ENCODE measurements at places on chromosomes 2 and 18.

DNA sequence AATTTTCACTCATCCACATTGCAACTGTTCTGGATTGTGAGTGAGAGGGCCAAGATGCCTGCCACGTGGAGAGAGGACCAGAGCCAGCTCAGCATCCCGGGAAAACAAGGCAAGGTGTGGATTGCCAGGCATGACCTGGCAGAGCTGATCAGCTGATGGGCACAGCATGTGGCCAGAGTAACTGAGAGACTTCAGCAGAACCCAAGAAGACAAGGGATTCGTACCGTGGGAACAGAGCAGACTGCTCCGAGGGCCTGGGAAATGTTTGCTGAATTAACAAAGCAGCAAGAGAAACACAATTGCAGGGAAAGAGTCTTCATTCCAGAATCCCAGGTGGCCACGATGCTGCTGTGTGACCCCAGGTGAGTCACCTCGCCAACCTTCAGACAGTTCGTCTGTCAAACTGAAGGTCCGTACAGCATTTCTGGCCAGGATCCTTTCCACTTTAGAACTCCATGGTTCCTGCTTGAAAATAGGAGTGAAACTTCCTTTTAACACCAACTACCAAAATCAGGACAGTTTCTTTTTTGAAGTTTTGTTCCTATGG is 26.3 kb upstream of the POMC start:
- DNase-seq: no peak

DNA sequence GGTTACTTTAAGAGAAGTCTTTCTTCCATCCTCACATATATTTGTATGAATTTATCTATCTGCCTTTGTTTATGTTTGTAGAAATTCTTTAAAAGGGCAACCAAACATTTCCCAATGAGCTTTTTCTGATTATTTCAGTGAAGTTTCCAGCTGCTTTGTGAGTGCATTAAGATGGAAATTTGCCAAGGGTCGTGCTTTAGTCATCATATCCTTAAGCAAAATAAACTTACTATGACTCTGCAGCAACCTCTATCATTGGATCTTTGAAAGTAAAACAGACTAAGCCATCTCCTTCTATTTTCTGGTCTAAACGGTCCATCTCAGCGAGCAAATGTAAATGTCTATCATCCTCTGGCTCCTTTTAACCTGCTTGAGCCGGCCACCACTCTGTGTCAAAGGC is 489.3 kb downstream of the SOX11 start:
- DNase-seq: no peak

GRCh38 chr2:70469435-70469834 is 84.2 kb downstream of the TGFA start:
- DNase-seq: no peak

DNA sequence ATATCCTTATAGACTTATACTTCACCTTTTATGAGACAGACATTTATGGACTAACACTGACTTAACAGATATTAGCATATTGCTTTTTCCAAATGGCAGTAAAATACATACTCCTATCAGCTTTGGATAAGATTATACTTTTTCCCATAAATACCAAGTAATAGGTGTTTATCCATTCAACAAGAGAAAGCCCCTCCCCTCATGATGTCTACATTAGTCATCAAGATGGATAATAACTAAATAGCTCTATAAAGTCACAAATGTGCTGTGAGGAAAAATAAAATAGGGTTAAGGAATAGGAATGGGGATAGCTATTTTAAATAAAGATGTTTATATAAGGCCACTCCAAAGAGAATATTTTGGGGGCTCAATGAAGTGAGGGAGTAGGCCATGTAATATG is 39.4 kb downstream of the CSRNP3 start:
- DNase-seq: no peak

DNA sequence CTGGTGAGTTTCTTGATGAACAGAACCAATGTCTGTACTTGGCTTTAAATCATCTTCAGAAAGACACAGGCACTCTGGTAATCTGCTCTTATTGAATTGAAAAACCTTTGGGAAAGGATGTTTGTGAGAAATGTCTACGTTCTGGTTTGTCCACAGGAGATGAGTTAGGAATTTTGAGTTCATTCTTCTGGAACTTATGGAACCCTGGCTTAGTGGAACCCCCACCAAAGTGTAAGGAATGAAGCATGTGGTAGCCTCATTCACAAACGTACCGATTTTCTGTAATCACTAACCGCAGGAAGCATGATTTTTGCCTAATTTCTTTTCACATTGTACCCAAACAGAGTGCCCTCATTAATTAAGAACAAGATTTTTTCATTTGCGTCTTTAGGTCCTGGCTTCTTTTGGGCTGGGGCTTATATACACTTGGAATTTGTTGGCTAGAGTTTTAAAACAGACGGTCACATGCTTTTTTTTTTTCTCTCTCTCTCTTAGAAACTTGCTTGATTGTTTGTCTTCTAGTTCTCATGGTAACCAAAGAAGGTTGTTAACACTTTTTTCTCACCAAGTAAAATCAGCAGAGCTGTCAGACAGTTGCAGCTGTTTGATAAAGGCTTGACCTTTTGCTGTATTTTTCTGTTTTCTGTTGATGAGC is 314.1 kb upstream of the THUMPD2 start:
- no peak for DNase-seq

DNA sequence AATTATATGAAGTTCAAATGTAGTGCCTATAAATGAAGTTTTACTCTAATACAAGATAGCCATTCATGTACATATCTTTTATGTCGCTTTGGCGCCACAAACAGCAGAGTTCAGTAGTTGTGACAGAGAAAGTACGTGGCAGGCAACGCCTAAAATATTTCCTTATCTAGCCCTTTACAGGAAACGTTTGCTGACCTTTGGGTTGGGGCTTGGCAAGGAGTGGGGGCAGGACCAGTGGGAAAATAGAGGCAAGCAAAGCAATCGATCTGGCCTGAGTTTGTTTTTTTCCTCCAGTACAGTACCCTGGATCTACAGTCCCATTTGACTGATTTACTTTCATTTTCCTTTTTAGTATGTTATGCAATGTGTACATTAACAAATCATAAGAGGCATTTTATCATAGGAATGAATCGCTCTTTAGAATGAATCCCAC is 13.1 kb downstream of the CCDC68 start:
- DNase-seq: no peak

DNA sequence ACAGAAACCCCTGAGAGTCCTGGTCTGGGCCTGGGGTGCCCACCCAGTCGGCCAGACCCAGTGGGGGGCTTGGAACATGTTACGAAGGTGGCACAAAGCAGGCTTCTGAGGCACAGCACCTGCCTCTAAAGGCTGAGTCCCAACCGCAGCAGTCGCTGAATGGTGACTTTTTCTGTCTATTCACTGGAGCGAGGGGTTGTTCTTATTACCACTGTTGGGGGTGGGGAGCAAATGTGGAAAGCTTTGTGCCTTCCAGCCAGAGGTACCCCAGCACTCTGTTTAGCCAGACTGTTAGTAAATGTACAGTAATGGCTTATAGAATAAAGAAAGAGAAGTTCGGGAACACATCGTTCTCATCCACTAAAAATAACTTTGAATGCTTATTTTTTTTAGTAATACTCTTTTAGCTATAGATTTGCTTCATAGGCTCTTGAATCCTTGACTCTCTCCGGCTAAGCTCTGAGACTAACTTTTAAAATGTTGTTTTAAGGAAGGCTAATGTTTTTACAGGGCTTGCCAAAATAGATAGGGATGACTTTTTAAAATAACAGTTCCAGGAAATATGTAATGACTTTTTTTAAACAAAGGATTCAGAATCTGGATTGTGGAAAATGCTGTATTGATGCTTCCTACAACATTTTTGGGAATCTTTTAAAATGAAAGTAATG is 23.4 kb upstream of the PTPN2 start:
- DNase-seq: no peak

- no peak for DNase-seq
Measured at GRCh38 chr2:109087055-109087663, 41.8 kb upstream of the SH3RF3 start.

- DNase-seq: no peak
Measured at GRCh38 chr2:98823196-98824170, 92.6 kb upstream of the MGAT4A start.

DNA sequence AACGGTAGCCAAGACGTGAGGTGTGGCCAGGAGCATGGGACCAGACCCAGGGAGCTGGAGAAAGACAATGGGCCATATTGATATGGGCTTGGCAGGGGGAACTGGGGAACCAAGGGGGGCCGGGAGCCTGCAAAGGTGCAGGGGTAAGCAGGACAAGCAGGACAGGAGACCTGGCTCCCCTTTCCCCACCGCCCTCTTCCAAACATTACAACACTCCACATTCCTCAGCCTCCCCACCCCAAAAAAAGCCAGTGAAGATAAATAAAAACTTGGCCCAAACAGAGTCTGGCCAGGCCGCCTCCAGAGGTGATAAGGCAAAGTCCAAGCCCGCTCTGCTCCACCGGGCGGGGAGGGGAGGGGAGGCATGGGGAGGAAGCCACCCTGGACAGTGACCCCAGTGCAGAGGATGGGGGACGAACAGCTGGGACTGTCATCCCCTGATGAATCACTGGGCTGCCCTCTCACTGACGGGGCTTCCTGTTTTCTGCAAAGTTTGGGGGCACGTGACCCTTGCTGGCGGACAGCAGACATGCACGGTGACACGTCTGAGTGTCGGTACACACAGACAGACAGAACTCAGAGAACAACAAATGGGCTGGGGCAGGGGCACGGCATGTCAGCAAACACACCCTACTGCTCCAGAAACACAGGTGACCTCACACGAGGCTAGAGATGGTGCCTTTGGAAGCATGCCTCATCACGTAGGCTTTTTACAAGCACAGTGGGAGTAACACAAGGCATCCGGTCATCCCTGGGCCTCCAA is 100.2 kb downstream of the TNS1 start:
- DNase-seq: no peak

DNA sequence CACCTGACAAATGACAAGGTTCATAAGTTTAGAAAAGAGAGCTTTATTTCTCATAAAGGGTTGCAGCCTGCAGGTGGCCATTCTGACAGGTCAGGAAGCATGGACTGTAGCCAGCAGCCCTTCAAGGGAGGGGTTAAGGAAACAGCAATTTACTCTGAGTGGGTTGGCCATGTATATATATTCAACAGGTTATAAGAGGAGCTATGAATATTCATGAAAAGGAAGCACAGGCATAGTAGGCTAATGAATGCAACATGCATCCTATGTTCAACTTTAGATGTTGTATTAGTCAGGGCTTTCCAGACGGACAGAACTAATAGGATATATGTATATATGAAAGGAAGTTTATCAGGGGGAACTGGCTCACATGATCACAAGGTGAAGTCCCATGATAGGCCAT is 20.6 kb downstream of the RNU2-63P start:
- no peak for DNase-seq

DNA sequence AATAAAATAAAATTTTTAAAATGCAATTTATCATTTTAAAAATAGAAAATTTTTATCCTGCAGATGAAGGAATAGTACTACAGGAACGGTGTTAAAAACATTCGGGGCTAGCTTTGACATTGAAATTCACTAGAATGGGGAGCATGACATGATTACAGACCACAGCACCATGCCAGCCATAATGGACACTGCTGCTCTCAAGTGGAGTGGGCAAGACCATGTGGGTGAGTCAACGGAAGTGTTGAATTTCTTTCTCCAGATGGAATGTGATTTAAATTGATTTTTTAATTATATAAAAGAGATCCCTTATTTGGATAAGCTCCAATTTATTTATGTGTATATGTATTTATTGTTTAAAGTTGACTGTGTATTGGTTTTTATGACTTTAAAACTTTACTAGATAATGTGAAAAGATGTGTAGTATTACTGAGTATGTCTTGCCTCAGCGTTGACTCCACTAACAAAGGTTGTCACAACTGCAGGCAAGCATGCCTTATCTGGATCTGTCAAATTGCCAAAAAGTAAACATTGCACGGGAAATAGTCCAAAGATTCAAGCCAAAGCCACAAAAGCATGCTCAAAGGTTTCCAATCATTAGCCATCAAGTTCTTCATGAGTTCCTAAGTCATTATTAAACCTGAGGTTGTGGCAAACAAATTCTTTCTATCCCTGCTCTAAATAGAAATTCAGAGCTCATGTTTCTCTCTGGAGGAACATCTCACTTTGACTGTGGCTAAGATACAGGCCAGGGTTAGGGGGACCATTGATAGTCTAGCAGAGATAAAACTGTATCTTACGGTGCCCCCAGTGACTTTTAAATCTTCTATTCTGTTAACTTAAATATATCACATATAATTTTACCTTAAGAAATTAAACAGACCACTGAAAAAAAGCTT is 536.9 kb downstream of the TMX3 start:
- DNase-seq: no peak
